ENCODE measurements at places on chromosomes 16 and 17.

DNA sequence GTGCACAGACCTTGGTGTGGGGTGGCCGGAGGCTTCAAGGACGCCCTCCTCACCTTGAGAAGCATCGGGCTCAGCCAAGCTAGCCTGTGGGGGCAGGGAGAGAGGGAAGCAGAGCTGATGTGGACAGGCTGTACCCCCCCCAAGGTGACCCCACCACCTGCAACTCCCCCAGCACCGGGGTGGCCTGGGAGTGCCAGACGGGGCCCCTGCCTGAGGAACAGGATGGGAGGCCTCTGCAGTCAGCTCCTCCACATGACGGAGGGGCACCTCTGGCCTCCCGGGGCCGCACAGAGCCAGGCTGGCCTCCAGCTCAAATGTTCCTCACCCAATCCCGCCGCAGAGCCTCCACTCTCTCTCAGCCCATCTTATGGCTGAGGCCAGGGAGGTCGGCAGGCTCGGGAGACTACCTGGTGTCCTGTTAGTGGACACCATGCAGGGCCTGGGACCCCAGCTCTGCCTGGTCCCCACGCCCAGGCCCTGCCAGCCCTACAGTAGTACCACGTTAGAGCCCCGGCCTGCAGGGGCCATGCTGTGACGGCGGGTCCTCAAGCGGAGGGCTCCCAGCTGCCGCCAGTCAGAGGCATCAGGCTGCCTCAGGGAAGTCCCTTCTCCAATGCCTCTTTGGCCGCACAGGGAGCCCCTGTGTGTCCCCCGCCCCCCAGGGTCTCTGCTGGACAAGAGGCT lies 19.4 kb upstream of the SLC38A10 start:
- no peak for DNase-seq

GRCh38 chr17:39270923-39271322 lies 45.2 kb upstream of the STAC2 start:
- DNase-seq: peak; percentile 25

GRCh38 chr16:70359552-70359951 lies 12.8 kb downstream of the DDX19A start:
- DNase-seq: no peak

DNA sequence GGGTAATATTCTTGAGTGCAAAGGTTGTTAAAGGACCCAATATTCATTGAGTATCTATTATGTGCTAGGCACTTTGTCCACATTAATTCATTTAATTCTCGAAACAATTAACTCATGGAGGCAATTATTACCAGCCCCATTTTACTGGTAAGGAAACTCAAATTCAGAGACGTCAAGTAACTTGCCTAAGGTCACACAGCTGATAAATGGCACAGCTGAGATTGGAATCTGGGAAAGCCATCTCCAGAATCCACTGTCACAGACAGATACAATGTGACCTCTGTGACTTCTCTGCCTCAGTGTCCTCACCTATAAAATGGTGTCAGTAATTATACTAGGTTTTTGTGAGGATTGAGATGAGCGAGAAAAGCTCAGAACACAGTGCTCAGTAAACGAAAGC lies 320.8 kb upstream of the ZFHX3 start:
- no peak for DNase-seq
